Coronary artery (tissue), 2 donors: ENCODE measurements at places on chromosomes 7 and 10.

DNA sequence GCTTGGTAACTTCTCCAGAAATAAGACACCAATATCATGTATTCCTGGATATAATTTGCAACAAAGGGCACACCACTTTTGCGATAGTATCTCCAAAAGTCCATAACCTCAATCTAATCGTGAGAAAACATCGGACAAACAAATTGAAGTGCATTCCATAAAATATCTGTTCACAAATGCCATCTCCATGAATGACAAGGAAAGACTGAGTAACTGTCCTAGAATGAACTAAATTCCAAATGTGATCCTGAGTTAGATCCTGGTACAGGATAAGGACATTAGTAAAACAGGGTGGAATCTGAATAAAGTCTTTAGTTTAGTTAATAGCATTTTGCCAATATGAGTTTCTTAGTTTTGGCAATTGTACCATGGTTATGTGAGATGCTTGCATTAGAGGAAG is 384.2 kb downstream of the SUGCT start:
- DNase-seq, result no peak

- DNase-seq, result no peak
These were observed 96.5 kb upstream of the NPS start for GRCh38 chr10:127452568-127452967.

GRCh38 chr10:122021379-122021778 is 32.4 kb downstream of the TACC2 start:
- no peak for DNase-seq

GRCh38 chr10:72254813-72255568 is 18.7 kb upstream of the DDIT4 start:
- peak; percentile 97 for DNase-seq

DNA sequence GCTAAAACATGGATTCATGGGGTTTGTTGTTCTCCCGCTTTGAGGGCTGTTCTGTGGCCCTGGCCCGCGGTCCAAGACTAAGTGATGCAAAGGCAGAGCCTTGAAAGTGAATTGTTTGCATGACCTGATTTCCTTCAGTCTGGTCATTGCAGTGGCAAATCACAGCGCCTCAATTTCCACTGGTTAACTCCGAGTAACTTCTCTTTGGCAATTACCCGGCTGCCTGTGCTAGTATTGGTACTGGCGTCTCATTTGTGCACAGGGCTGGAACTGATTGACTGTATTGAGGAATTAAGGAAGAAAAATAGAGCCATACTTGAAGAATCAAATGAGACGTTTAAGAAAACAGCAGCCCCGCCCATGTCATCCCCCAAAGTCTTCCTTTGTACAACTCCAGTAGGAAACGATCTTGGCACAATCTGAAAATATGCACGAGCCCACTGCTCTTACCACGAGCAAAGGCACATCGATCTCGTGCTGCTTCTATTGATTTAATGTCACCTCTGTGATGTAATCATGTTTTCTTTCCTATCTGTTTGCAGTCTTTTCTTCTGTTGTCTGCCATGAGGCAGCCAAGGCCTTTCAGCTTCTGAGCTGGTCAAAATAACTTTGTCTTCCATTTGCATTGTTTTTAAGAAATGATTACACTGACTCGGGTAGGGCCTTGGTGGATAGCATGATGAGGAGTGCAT is 60.6 kb upstream of the SHH start:
- DNase-seq, result peak; percentile 31

GRCh38 chr7:42877862-42878261 is 34.0 kb downstream of the C7orf25 start:
- no peak for DNase-seq

DNA sequence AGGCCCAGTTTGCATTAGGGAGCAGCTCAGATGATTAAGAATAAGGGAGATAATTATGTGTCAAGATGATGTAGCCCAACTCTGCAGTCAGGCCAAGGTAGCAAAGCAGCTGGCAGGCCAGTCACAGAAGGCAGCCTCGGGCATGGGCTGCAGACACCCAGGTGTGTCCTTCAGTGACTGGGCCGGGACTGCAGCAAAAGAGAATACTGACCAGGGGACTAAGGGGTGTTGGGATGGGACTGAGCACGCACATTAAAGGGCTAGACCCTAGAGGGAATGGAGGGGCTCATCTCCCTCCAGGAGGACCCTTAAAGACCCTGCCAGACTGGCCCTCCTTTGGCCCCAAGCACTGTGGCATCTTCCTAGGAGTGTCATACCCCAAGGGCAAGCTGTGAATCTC is 38.7 kb downstream of the PAX2 start:
- no peak for DNase-seq

DNA sequence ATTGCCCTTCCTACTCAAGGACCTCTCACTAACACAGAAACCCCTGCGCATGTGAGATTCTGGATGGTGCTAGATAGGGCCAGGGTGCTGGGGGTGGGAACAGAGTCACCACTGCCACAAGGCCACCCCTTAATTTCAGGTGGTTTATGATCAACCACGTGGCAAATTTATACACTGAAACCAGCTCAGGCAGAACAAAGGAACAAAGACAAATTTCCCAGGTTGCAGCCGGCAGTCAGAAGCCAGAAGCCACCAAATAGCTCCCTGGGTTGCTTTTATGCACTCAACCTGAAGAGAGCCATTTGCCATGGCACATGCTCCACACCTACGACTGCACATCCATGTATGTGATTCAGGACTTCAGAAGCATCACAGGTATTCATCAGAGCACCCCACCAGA is 2.5 kb downstream of the VOPP1 start:
- no peak for DNase-seq

DNA sequence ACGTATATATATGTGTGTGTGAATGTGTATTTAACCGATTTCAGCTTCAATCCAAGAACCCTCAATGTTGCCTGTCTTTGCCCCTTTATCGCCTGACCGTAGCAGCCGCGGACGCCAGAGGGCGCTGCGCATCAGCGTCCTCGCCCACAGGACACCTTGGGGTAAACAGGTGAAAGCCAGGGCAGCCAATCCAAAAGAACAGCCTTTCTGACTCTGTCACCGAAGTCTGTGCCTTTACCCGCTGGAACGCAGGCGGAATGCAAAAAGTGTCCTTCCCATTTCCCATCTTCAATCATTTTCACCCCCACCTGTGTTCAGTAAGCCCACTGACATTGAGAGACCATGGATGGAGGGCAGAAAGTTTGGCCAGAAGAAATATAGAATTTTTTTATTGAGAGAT is 3.6 kb downstream of the NXPH1 start:
- DNase-seq, result no peak
